NCI-H524 treated with DMSO at 0.1 percent for 48 hours (cell line): ENCODE measurements at places on chromosomes 2 and 18.

DNA sequence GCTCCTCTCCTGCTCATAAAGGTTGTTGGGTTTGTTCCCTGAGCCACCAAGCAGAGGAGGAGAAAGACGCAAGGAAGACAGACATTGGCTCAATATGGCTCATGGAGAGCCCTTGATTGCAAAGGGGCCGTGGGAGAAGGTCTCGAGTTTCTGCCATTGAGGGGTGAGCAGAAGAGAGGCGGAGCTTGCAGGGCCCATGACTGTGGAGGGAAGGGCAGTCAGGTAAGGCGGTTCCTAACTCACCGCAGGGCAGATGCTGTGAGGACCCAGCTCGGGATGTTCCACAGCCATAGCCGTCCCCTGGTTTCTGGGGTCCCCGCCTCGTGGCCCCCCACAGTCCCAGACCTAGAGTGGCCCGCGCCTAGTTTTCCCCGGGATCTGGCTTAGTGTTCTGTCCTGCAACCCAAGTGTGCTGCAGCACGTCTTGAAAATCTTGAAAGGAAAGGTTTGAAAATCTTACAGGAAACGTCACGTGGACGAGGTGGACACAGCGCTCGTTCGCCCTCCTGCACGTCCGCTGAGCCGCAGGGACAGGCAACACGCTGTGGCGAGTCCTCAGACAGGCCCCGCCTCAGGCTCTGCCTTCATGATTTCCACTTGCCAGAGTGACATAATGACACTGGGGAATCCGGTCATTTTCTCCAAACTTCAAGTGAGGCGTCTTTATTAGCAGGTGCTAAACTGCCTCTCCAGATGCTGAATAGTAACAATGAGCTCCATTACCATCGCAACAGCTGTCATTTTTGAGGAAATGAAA, 105.5 kb upstream of the HDAC4 start:
- no peak for DNase-seq

- DNase-seq: no peak
Measured at GRCh38 chr2:160405077-160405867, 88.3 kb downstream of the RBMS1 start.

GRCh38 chr2:143964891-143965290, 555.0 kb downstream of the ZEB2 start:
- DNase-seq: no peak

- DNase-seq: no peak
Measured at GRCh38 chr2:16652296-16653082, 13.1 kb downstream of the CYRIA start.

DNA sequence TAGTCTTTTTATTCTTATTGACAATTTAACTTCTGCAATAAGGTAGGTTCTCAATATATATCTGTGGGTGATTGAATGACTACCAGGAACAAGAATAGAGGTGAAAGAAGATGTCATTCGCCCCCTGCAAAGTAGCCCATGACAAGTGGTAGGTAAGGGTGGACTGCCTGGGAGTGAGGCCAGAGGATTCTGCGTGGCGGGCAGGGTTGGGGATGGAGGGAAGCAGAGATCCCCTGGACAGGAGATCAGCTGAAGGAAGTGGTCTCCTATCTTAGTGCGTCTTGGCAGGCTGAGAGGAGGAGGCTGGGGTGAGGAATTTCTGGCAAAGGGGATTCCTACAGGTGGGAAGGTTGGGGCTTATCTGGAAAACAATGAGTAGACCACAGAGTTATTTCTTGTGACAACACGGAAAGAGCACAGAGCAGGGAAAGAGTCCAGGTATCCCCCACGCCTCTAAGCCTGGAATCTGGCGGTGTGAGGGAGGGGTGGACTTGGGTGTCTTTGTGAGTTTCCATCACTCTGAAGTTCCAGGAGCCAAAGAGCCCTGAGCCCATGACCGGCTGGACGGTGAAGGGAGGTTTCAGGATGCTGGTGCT, 21.5 kb upstream of the MYCN start:
- no peak for DNase-seq

- DNase-seq: peak; percentile 57
Measured at GRCh38 chr2:74507926-74508520, 528 bp upstream of the PCGF1 start.

- DNase-seq: peak; percentile 81
Measured at GRCh38 chr2:101762451-101763171, 65.1 kb downstream of the MAP4K4 start.

DNA sequence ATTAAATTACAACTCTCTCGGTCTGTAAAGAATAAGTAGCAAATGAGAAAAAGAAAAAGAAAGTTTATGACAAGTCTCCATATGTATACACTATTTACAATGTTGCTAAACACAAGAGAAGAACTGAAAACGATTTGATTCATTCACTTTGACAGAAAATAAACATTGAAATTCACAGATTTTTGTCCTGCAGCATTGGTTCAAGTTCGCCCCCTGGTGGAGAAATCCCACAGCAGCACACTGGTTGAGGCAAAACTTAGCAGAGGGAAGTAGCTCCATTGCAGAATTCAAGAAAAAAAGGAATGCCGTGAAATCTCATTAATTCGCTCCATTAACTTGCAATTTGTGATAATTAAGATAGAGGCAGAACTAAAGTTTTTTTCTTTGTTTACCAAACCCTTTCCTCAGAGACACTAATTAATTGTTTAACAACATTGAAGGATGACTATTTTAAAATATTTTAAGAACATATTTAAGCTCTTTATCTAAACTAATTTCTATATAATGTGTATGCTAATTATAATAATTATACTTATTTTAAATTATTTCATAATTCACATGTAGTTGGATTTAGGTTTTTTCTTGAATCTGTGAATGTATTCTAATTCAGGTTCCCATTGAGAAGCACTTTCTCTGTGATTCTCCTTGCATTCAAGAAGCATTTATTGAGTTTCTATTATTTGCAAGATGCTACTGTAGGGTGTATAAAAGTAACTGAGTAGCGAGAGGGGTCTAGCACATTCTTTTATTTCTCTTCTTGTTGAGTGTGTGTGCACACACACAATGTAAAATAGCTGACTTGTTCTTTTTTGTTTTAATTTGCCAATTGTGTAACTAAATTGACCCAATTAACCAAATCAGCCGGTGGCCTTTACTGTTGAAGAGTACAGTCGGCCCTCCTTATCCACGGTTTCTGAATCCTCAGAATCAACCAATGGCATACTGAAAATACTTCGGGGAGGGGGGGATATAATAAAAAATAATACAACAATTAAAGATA, 74.1 kb downstream of the COL4A3 start:
- DNase-seq: no peak

DNA sequence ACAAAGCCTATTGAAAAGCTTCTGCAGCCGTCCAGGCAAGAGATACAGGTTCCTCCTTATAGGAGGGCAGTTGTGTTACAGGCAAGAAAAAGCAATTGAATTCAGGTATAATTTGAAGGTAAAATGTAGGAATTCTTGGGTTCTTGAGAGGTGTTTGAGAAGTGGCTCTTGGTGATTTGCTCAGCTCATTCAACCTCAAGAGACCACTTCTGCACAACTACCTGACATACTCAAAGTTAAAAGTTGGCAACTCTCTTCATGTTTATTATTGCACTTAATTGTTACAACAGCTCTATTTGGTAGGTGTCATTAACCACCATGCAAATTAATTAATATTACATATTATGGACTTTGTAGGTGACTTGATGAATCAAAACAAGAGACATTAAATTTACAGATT, 753.2 kb downstream of the ADCYAP1 start:
- DNase-seq: no peak

DNA sequence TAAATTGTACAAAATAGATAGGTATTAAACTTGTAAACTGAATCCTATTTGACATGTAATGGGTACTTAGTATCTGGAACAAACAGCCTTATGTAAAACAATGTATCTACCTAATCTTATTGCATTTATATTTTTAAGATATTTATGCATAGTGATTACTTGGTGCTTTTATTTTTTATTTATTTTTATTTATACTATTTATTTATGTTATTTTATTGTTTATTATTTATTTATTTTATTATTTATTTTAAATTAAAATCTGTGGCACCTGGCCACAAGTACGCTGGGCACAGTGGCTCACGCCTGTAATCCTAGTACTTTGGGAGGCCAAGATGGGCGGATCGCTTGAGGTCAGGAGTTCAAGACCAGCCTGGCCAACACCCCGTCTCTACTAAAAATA, 26.9 kb downstream of the MRO start:
- DNase-seq: no peak

- DNase-seq: peak; percentile 19
Measured at GRCh38 chr2:95301876-95302641, 4.9 kb downstream of the KCNIP3 start.

- no peak for DNase-seq
Measured at GRCh38 chr2:226793646-226794045, 6.0 kb downstream of the IRS1 start.

DNA sequence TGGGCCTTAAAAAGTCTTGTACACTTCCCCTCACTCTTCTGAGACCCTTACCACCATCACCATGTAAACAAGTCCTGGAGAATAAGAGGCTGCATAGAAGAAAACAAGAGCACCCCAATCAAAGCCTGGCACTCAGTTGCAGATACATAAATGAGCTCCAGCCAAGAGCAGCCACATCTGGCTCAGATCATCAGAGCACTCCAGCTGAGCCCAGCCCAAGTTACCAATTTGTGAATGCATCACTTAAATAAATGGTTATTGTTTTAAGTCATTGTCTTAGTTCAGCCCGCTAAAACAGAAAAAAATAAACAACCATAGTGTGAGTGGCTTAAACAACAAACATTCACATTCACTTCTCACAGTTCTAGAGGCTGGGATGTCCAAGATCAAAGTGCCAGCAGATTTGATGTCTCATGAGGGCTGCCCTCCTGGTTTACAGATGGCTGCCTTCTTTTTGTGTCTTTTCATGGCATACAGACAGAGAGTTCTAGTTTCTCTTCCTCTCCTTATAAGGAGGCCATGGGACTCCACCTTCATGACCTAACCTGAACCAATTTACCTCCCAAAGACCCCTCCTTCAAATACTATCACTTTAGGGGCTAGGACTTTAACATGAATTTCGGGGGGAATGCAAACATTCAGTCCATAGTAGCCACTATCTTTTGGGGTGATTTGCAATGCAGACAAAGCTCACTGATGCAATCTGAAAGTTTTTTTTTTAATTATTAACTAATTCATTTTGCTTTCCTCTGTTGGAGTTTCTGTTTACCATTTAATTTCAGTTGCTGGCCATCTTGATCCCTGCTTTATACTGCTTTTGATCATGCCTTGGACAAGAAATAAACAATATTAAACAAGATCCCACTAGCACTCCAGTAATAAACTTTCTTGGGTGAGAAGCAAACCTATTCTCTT, 187.5 kb upstream of the ACVR2A start:
- no peak for DNase-seq

DNA sequence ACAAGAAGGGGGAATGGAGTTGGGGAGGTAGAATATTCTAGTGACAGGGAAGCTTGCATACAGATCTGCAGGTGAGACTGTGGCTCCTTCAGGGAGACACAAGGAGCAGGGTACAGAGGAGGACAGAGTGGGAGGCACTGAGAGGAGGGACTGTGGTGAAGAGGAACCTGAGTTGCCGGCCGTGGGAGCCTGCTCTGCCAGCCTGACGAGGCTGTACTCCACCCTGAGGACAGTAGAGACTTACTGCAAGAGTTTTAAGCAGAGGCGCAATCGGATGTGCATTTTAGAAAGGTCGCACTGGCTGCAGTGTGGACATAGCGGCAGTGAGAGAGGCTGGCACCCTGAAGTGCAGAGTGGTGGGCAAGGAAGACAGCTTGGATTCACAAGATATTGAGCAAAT, 185.8 kb downstream of the GFPT1 start:
- DNase-seq: no peak

- DNase-seq: no peak
Measured at GRCh38 chr2:238914648-238915015, 66.7 kb downstream of the TWIST2 start.

- DNase-seq: no peak
Measured at GRCh38 chr18:45441110-45441847, 174.0 kb upstream of the SLC14A2 start.

GRCh38 chr18:2707551-2708168, 52.1 kb downstream of the SMCHD1 start:
- no peak for DNase-seq

- no peak for DNase-seq
Measured at GRCh38 chr2:156513219-156513618, 77.0 kb downstream of the GPD2 start.

GRCh38 chr18:65811307-65811706, 60.5 kb downstream of the CDH7 start:
- DNase-seq: no peak

DNA sequence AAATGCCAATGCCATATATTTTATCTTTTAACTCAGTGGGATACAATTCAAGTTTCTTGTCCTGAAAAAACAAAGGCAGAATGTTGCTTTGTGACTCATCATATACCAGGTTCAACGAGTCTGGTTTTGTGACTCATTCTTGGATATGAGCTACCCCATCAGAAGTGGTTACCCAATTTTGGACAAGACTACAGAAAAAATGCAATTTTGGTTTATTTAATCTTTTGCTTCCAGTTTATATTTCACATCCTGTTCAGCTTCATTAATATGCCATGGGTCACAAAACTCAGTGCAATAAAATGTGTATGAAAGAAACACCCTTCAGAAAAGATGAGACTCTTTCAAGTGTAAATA, 25.0 kb downstream of the FN1 start:
- no peak for DNase-seq

DNA sequence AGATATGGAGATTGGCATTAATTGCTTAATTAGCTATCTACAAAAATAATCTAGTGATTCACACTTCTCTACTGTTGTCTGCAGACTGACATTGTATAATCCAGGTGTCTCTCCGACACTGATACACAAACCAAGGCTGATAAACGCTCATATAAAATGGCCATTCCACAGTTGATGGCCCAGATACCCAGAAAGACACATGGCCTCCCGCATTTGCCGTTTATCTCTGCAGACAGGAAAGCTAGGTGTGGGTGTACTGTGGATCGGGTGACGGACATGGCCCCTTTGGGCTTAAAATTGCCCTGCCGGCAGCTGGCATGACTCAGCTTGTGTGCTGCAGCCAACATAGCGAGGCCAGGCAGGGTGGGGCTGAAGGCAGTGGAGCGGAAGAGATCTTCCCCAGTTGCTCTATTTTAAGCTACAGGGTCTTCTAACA, 18.5 kb downstream of the PMAIP1 start:
- no peak for DNase-seq

DNA sequence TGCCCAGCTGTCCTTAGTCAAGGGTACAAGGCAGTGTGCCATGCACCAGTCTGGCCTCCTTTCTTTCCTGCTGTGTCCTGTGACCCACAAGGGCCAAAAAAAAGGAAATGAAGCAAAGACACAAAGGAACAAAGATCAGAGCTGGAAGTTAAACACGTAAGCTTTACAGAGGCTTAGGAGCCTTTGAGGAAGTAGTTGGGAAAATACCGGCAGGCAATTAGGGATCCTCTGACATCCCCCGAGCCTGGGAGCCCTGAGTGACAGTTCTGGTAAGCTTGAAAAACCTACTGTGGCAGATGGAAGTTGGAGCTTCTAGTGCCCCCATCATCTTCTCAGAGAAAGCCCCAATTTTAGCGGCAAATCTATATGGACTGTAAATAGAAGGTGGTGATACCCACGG, 78.5 kb downstream of the SPRED2 start:
- DNase-seq: no peak

- no peak for DNase-seq
Measured at GRCh38 chr2:101509499-101510284, 34.8 kb upstream of the RFX8 start.

- no peak for DNase-seq
Measured at GRCh38 chr2:24546669-24547068, 55.6 kb downstream of the NCOA1 start.

GRCh38 chr2:239545741-239546392, 145.0 kb upstream of the HDAC4 start:
- DNase-seq: no peak

- DNase-seq: no peak
Measured at GRCh38 chr2:141499123-141499522, 631.7 kb downstream of the LRP1B start.
